T-helper 2 cell treated with Interferon-gamma antibody and Interleukin-4, amounts not matched to agents 5 μg/mL and 100 μg/mL, for 36 hours (primary cell): ENCODE measurements at places on chromosomes 6 and 20.
A peak's percentile ranks its signal among the peaks of the same experiment; 100 is the strongest.

DNA sequence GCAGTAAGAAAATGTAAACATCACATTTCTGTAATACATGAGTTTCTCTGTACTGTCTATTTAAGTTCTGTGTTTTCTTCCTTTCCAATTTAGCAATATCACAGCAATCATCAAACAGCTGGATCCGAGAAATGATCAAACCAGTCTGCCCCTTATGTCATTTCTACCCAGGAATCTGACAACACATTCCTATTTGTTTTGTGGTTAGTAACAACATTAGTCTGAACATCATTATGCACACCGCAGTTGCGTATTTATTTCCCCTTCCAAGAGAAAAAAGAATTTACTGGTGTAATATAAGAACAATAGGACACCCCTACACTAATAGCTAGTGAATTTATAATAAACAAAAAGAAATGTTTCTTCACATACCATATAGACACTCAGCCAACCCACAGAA is 179.5 kb downstream of the BTBD9 start:
- no peak overlapping the region for H3K27ac ChIP-seq
- no peaks in the 10 kb centered on the region for H3K4me1 ChIP-seq
- DNase-seq, result no peak
- no peak overlapping the region for H3K4me3 ChIP-seq
- H3K36me3 ChIP-seq, result no peaks in the 10 kb centered on the region

DNA sequence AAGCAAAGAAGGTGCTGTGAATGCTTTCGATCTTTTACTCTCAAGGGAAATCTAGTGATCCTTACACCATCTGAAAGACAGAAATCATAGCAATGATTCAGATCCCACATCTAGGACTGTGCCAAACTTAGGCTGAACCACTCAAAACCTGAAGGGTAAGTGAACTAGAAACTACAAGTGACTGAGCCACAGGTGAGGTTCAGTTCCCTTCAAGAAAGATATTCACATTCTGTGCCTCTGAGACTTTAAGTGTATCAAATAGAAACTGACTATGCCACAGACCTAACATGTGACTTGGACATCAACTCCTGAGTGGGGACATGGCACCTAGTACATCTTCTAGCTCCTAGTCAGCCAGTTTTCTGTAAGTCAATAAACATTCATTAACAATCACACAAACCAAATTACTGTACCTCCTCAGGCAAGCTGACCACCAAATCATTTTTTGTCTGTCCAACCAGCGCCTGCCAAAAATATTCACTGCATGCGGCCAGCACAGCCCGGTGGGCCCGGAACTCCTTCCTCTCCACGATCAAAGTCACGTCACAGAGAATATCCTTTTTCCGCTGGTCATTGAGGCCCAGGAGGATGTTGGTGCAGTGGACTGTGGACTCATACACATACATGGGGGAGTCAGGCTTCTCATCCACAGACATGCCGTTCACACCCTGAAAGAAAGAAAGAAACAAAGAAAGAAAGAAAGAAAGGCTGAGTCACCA is 114.1 kb downstream of the GJA10 start:
- no peak overlapping the region for H3K4me3 ChIP-seq
- peaks cover 49% of the 10 kb centered on the region for H3K36me3 ChIP-seq
- H3K27ac ChIP-seq, result peak overlapping the region; percentile 55
- no peaks in the 10 kb centered on the region for H3K27me3 ChIP-seq
- no peak for DNase-seq

DNA sequence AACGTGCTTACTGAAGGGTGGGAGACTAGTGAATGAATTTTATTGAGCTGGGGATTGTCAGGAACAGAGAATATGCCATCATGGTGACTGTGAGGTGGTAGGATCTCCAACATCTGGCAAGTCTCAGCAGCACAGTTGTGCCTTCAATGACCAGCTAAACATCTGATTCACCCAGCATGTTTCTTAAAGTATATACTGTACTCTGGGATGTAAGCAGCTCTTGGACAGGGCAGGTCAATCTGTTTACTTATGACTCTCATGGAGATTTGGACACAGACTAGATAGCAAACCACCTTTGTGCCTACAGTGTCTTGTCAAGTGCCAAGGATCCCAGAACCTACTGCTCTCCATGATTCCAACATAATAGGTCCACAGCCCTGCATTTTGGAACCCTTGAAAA is 801.0 kb upstream of the CITED2 start:
- no peak overlapping the region for H3K27ac ChIP-seq
- H3K4me3 ChIP-seq, result no peak overlapping the region
- no peaks in the 10 kb centered on the region for H3K36me3 ChIP-seq
- H3K4me1 ChIP-seq, result no peaks in the 10 kb centered on the region

DNA sequence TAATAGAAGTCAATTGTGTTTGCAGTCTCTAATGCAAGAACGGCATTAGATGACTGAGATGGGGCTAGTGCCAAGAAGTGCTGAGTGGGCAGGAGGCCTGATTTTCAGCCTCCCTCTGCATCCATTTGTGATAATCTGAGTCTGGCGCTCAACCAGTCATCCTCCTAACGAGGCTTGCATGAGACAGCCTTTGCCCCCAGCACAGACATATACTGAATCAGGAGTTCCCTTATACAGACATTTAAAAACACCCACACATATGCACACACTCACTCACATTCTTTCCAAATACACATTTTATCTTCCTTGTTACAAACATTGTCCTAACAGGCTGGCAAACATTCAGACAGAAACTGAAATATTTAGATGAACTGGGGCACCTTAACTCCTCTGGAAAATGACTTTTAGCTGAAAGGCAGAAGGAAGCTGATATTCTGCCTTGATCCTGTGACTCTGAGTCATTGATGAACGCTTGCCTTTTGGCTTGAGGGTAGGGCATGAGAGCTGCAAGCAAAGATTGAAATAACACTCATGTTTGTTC is 562.3 kb downstream of the DHX35 start:
- no peaks in the 10 kb centered on the region for H3K4me1 ChIP-seq
- DNase-seq, result no peak
- H3K4me3 ChIP-seq, result no peak overlapping the region
- H3K27me3 ChIP-seq, result no peaks in the 10 kb centered on the region
- no peaks in the 10 kb centered on the region for H3K36me3 ChIP-seq

GRCh38 chr6:44342052-44342451 is 398 bp upstream of the SPATS1 start:
- no peaks in the 10 kb centered on the region for H3K36me3 ChIP-seq
- no peaks in the 10 kb centered on the region for H3K4me1 ChIP-seq
- no peak overlapping the region for H3K27ac ChIP-seq
- no peak overlapping the region for H3K4me3 ChIP-seq

GRCh38 chr6:20900389-20901160 is 366.3 kb downstream of the CDKAL1 start:
- no peak overlapping the region for H3K4me3 ChIP-seq
- peaks cover 14% of the 10 kb centered on the region for H3K36me3 ChIP-seq
- DNase-seq, result no peak
- no peak overlapping the region for H3K27ac ChIP-seq

DNA sequence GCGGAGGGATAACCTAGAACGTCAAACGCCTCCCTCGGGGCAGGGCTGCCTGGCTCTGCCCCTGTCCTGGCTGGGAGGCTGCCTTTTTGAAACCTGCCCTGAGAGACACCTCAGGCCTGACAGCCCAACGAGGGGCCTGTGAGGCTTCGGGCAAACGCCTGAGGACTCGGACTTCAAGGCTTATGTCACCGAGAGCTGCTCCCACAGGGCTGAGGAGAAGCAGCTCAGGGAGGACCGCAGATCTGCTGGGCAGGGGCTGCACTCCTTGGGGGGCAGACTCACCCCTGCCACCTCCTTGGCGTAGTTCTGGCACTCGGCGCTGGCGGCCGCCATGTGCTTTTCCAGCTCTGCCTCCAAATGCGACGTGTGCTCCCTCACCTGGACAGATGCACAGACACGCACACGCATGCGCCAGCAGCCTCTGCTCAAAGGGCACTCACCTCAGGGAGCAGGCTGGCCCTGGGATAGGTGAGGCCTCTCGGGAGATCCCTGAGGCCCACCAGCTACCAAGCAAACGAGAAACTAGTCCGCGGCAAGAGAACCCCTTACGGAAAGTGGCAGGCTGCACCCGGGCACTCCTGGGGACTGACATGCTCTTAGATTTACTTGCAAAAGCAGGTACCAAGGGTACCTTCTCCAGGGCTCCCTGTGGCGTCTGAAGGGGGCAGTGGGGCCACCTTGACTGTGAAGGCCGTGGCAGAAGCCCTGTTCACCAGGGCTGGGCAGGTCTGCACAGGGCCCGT is 49.6 kb downstream of the DSTN start:
- H3K27ac ChIP-seq, result no peak overlapping the region
- H3K27me3 ChIP-seq, result no peaks in the 10 kb centered on the region
- H3K4me1 ChIP-seq, result no peaks in the 10 kb centered on the region
- peaks cover 14% of the 10 kb centered on the region for H3K36me3 ChIP-seq
- no peak overlapping the region for H3K4me3 ChIP-seq

DNA sequence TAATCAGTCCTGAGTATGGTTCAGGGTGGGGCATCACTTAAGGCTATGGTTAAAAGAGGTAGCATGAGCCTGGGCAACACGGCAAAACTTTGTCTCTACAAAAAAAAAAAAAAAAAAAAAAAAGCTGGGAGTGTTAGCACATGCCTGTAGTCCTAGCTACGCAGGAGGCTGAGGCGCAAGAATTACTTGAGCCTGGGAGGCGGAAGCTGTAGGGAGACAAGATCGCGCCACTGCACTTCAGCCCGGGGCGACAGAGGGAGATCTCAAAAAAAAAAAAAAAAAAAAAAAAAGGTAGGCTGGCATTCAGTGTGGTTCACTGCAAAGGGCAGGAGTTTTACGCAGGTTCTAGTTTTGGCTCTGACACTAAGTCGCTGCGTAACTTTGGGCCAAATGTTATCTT is 15.1 kb downstream of the ELOVL2 start:
- H3K27ac ChIP-seq, result no peak overlapping the region
- H3K27me3 ChIP-seq, result peaks cover 37% of the 10 kb centered on the region
- H3K4me3 ChIP-seq, result no peak overlapping the region
- H3K4me1 ChIP-seq, result no peaks in the 10 kb centered on the region

- no peak overlapping the region for H3K4me3 ChIP-seq
- H3K27ac ChIP-seq, result no peak overlapping the region
- no peak for DNase-seq
- no peaks in the 10 kb centered on the region for H3K27me3 ChIP-seq
- H3K36me3 ChIP-seq, result no peaks in the 10 kb centered on the region
Measured at GRCh38 chr20:11018668-11019170, 344.9 kb upstream of the JAG1 start.

DNA sequence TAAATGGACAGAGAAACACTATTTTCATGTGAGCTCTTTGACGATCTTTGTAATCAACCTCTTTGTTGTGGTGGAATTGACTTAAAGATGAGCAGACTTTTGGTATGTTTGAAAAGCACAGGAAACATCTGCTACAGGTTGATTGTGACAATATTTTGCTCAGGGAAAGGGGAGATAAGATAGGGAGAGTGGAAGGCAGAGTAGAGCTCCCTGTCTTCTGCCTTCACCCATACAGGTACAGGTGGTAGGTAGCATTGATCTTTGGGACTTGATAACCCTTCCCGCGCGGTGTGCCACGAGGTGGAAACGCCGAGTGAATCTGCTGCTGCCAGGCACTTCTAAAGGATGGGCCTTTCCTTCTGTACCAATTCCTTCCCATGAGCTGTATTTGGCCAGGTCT is 183.6 kb downstream of the UTRN start:
- no peak for DNase-seq
- peaks cover 24% of the 10 kb centered on the region for H3K4me1 ChIP-seq
- H3K36me3 ChIP-seq, result peaks cover 55% of the 10 kb centered on the region
- peak overlapping the region; percentile 47 for H3K27ac ChIP-seq
- peak overlapping the region; percentile 30 for H3K4me3 ChIP-seq

GRCh38 chr6:36703982-36704381 is 6.4 kb downstream of the RAB44 start:
- no peaks in the 10 kb centered on the region for H3K36me3 ChIP-seq
- H3K4me3 ChIP-seq, result no peak overlapping the region
- peaks cover 6% of the 10 kb centered on the region for H3K4me1 ChIP-seq
- H3K27ac ChIP-seq, result no peak overlapping the region

DNA sequence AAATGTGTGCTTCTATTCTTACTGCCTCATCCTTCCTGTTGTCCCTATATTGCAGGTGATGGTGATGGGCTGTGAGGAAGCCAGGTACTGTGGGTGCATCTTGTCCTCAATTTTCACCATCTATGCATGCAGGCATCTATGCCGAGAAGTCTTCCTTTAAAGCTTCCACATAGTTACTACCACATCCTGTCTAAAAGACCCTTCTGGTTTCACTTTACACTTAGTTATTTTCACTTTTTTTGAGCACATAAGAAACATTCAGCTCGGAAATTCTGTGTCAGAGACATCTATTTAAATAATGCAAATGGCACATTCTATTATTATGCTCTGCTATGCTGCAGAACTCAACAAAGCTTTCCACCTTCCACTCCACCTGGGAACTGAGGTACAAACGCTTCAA is 28.2 kb upstream of the FABP7 start:
- no peaks in the 10 kb centered on the region for H3K36me3 ChIP-seq
- H3K4me3 ChIP-seq, result peak overlapping the region; percentile 36
- no peaks in the 10 kb centered on the region for H3K27me3 ChIP-seq
- H3K4me1 ChIP-seq, result peaks cover 18% of the 10 kb centered on the region

- no peak for DNase-seq
- no peak overlapping the region for H3K4me3 ChIP-seq
- no peaks in the 10 kb centered on the region for H3K4me1 ChIP-seq
Measured at GRCh38 chr20:24767623-24768100, 181.4 kb upstream of the CST7 start.

- no peak overlapping the region for H3K27ac ChIP-seq
- no peak for DNase-seq
- H3K4me3 ChIP-seq, result no peak overlapping the region
- H3K36me3 ChIP-seq, result peaks cover 62% of the 10 kb centered on the region
- H3K4me1 ChIP-seq, result peaks cover 20% of the 10 kb centered on the region
- H3K27me3 ChIP-seq, result no peaks in the 10 kb centered on the region
Measured at GRCh38 chr6:17624396-17624795, 24.3 kb downstream of the FAM8A1 start.

DNA sequence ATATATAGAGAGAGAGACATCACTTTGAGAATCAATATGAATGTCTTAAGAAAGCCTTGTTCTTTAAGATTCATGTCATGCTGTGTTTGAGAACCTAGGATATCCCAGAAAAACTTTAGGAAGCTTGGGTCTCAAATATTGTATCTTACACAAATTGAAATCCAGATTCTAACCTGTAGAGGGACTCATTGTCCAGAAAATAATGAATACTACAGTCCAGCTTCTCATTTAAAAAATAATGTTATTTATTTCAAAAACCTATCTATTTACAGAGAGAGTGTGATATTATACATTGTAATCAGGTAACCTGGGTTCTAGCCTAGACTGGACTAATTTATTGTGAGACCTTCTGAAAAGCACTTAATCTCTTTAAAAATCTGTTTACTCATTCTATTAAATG is 4.2 kb downstream of the RFX6 start:
- H3K4me3 ChIP-seq, result no peak overlapping the region
- H3K27ac ChIP-seq, result no peak overlapping the region
- no peak for DNase-seq
- peaks cover 17% of the 10 kb centered on the region for H3K27me3 ChIP-seq
- H3K4me1 ChIP-seq, result peaks cover 4% of the 10 kb centered on the region

- no peak overlapping the region for H3K27ac ChIP-seq
- peaks cover 29% of the 10 kb centered on the region for H3K27me3 ChIP-seq
- peaks cover 4% of the 10 kb centered on the region for H3K4me1 ChIP-seq
- no peak overlapping the region for H3K4me3 ChIP-seq
- DNase-seq, result no peak
Measured at GRCh38 chr6:166752928-166753721, 126.1 kb upstream of the RPS6KA2 start.

- H3K27me3 ChIP-seq, result no peaks in the 10 kb centered on the region
- H3K27ac ChIP-seq, result peak overlapping the region; percentile 75
- H3K4me1 ChIP-seq, result peaks cover 17% of the 10 kb centered on the region
- peaks cover 32% of the 10 kb centered on the region for H3K36me3 ChIP-seq
Measured at GRCh38 chr6:158031381-158032353, 50.0 kb downstream of the SYNJ2 start.

- peak overlapping the region; percentile 88 for H3K27ac ChIP-seq
- H3K36me3 ChIP-seq, result peaks cover 68% of the 10 kb centered on the region
- H3K4me1 ChIP-seq, result peaks cover 38% of the 10 kb centered on the region
- H3K4me3 ChIP-seq, result peak overlapping the region; percentile 86
Measured at GRCh38 chr6:125918681-125919566, 37.6 kb upstream of the HINT3 start.
